Psoas muscle (tissue), 8 donors: ENCODE measurements at places on chromosomes 5 and 9.

DNA sequence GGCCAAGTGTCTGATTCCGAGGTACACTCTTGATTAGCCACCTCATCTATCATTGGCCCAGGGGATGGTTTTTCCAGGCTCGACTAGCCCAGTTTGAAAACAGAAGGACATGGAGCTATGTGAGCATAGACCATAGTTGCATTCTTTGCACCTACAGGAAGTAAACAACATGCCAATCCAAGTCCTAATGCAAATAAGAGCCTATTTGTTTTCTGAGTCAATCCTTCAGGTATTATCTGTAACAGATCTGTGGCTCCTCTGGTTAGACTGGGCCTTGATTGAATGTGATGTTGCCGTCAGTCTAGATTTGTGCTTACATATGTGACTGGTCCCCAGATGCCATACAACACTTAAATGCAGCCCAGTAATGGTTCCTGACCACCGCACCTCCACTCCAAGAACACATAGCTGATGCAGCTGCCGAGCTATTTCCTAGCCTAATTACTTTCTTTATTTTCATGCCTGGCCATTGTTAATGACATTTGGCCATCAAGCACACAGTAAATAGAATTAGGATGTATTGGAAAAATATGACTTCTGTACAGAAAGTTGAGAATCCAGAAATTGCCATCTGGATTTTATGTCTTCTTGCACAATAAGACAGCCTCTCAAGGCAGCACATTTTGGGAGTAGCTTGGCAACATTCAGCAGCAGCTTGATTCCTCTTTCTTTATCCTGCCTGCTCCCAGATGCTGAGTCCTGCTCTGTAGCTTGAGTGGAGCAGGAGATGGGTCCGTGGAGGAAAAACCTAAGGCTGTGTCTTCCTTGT is 29.5 kb upstream of the ARHGAP26 start:
- no peak for DNase-seq

DNA sequence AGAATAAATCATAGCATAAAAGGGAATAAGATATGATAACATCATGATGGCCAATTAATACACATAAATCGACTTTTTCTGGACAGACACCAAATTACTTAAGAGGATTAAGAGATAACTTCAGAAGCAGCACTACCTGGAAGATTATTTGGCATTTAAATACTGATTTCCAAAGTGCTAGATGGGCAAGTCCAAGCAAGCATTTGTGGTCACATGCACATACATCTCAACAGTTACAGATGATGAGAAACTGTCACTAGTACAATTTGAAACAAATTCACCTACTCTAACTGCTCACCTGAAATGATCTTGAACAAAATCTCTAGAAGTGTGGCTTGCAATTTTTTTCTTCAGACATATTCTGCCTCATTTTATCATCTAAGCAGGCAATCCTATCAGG is 26.8 kb upstream of the RASGEF1C start:
- no peak for DNase-seq

GRCh38 chr5:116454417-116454927 is 120.2 kb downstream of the SEMA6A start:
- no peak for DNase-seq

DNA sequence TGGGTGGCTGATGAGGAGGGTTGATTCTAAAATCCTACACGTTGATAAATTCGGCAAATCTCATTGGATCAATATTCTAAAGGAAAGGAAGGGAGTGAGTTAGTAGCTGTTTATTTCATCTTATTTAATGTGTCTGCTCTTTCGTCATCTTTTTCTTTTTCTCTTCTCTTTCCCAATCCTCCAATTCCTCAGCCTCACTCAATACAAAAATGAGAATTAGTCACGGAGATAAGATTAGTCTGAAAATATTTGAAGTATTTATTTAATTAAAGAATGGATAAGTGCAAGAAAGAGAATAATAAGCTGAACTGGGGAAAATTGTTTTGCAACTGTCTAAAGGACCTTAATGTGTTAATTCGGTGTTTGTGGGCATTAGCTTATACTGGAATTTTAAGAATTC is 1095.1 kb downstream of the DTWD2 start:
- DNase-seq, result no peak

DNA sequence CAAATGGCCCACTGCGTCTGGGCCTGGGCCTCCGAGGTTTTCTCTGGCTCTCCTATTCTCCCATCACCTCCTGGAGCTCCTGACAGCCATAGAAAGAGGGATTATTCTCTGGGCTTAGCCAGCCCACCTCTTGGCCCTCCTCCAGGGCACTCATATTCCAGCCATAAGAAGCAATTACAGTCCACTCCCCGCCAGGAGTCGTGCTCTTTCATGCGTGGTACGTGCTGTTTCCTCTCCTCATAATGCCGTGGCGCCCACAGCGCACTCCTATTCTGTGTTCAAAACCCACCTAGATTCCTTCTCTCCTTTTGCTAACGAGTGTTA is 240.8 kb upstream of the ZNF462 start:
- DNase-seq, result no peak
